ENCODE measurements at places on chromosomes 16 and 17. TPM values are rescaled to one million over a fixed set of nuclear protein-coding genes. Genes with fewer than 3 reads are reported as not detected.

TEKT5 gene
- polyA plus RNA-seq: not detected

DNA sequence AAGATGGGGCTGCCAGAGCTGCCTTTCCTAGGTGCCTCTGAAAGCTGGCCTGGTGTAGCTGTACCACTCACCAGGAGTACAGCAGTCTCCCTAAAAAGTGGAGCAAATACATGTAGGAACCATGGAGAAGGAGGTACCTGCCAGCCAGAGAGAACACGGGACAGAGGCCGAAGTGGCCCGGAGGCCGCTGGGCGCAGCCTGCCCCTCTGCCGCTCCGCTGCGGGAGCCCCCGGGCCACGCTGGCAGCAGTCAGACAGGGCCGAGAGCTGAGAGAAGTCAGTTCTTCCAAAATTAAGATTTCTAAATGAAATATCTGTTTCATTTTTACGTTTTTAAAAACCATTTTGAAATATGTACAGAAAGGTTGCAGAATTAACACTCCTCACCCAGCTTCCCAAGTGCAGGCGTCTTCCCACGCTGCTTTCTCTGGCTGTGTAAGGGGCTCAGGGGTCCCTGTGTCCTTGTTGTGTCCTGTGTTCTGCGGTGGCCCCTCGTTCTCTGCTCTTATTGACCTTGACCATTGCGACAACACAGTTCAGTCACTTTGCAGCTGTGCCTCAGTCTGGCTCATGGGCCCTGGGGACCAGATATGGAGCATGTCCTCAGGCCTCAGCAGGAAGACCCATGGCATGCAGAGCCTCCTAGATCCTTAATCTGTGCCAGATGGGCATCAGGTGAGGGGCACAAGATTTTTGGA lies 5.0 kb downstream of the MAPK8IP3 start:
- DNase-seq: no peak

GRCh38 chr16:5756969-5757368 lies 659.4 kb upstream of the EEF2KMT start:
- no peak for DNase-seq

DNA sequence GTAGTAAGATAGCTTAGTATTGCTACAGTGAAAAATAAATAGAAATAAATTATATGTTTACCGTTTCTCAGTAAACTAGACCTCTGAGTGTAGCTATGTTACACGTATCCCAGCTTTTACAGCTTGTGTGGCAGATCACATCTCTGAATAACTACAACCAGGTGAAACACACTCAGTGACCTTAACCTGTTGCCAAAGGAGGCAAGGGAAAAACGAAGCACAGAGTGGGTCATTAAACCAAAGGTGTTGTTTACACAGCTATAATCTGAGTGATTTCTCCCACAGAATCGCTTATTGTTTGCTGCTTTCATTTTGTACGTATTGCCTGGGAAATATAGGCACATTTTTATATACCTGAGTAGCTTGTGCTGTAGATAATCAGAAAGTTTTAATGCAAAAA lies 688.2 kb upstream of the KIF2B start:
- DNase-seq: no peak

DNA sequence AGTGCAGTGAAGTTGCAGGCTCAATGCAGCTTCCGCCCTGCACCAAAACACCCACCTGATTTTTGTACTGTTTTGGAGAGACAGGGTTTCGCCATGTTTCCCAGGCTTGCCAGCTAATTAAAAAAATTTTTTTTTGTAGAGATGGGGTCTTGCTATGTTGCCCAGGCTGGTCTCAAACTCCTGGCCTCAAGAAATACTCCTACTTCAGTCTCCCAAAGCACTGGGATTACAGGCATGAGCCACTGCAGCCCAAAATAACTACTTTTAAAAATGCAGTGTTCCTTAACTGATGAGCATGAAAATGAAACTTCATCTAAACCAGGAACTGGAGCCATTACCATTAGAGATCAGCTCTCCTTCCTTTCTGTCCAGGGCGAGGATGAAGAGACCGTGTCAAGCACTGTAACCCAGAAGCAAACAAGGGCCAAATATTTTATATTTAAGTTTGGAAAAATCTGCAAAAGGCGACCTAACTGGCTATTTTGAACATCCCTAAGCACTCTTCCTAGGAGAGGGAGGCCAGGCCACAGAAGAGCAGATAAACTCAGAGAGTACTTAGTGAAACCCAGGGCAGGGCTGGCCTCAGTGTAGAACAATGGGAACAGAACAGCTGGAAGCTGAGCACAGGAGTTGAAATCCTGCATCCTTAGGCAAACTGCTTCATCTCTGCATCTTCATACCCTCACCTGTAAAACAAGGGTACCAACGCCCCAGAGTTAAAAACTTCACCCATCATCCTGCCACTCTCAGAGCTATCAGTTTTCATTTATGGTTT lies 24.0 kb downstream of the CREBBP start:
- no peak for DNase-seq

- no peak for DNase-seq
These were observed 10.1 kb upstream of the DHRS7C start for GRCh38 chr17:9801505-9801904.

GRCh38 chr17:61345825-61346666 lies 53.6 kb upstream of the TBX2 start:
- no peak for DNase-seq

Measured in heart left ventricle (tissue), 16 donors.